ENCODE measurements at places on chromosomes 5 and 9. TPM values are rescaled to one million over a fixed set of nuclear protein-coding genes. Genes with fewer than 3 reads are reported as not detected.

The ANKRD20A1 gene
- 0.98 TPM for total RNA-seq

The HBEGF gene
- total RNA-seq, result 30.1 TPM

The LYSMD3 gene
- 19.1 TPM for total RNA-seq

The PHAX gene
- total RNA-seq, result 34.9 TPM

The GADD45G gene
- not detected for total RNA-seq

The MLANA gene
- total RNA-seq, result not detected

The MARVELD2 gene
- 4.8 TPM for total RNA-seq

The ADAMTS19 gene
- total RNA-seq, result not detected

The TAS2R1 gene
- total RNA-seq, result not detected

The ISL1 gene
- total RNA-seq, result not detected

The RMND5B gene
- 28.8 TPM for total RNA-seq

The C9orf153 gene
- total RNA-seq, result not detected

The NIM1K gene
- total RNA-seq, result not detected

The ADGRV1 gene
- under 0.01 TPM for total RNA-seq

The SLC2A6 gene
- 55.9 TPM for total RNA-seq

The NMUR2 gene
- total RNA-seq, result not detected

The UGT3A2 gene
- total RNA-seq, result not detected
